ENCODE measurements at places on chromosomes 13 and 19.

DNA sequence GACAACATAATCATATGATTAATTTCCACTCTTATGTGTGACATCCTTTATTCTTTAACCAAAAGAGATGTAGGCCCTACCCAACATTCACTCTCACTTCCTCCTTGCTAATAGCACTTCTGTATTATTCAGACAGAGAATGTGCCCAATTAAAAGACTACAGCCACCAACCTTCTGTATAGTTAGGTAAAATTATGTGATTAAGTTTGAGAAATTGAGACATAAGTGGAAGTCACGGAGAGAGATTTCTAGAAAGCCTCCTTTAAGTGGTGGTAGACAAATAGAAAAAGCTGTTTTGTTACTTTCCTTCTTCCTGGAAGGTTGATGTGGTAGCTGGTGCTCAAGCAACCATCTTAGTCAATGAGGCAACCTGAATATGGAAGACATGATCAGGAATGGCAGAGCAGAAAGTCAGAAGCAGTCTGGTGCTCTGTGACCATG, 14.8 kb downstream of the EPSTI1 start:
- DNase-seq = no peak

- DNase-seq = peak; percentile 52
These were observed 4.7 kb upstream of the GJB2 start for GRCh38 chr13:20197361-20197834.

- peak; percentile 22 for DNase-seq
These were observed 126.9 kb downstream of the ITGBL1 start for GRCh38 chr13:101579281-101579802.

- DNase-seq = no peak
These were observed 288.9 kb upstream of the MAB21L1 start for GRCh38 chr13:35765366-35765765.

DNA sequence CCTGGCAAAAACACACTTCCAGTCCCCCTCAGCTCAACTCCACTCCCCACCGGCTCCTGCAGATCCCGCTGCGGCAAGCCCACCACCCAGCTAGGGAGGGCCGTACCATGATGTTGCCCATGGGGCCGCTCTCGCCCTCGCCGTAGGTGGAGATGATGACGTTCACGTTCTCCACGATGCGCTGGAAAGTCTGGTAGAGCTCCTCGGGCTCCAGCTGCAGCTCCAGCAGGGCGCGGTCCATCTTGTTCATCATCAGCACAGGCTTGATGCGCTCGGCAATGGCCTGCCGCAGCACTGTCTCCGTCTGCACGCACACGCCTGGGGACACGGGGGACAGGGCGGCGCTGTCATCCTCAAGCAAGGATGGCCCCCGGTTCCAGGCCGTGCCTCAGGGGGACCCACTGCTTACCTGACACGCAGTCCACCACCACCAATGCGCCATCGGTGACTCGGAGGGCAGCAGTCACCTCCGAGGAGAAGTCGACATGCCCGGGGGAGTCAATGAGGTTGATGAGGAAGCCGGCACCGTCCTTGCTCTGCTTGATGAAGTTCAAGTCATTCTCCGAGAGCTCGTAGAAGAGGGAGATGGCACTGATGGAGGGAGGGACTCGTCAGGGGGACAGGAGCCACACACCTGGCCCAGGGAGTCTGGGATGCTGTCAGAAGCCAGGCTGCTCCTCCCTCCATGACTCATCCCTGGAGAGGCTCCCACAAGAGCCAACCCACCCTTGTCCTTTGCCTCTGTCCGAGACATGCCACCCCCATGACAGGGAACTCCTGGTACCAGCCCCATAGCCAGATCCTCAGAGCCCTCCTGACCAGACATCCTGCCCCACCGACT, 2.3 kb downstream of the EEF2 start:
- DNase-seq = peak; percentile 68

DNA sequence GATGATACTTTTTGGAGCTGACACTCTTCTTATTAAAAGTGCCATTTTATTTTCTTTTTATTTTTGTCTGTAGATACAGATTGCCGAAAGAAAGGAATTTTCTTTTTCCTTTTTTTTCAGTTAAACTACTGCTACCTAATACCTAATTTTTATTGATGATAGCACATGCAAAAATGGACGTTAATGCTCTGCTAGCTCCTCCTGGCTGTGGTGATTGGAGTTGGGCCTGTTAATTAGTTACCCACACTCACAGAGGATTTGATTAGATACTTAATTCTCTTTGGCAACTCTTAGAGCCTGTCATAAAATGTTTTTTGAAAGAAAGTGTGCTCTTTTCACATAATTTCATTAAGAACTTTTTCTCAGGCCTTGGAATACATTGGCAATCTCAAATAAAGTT, 366.8 kb downstream of the DCT start:
- no peak for DNase-seq
